ENCODE measurements at places on chromosomes 6 and 20.
A peak's percentile ranks its signal among the peaks of the same experiment; 100 is the strongest.

DNA sequence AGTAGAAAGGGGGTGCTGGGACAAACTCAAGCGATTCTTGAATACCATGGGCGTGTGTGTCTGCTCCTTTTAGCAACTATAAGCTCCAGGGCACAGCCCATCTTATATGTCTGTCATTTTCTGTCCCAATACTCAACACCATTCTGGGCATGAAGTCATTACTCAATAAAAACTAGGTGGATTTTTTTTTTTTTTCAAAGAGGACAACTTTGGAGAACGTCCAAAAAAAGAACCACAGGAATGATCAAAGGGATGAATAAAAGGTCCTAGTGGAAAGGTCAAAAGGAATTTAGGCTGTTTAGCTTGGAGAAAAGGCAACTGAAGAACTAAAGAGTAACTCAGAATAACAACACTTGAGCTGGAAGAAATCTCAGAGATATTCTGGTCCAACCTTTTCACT, 24.4 kb downstream of the UQCC1 start:
- peak; percentile 54 for DNase-seq

GRCh38 chr6:149750136-149750609, 632 bp downstream of the PCMT1 start:
- DNase-seq = peak; percentile 83

DNA sequence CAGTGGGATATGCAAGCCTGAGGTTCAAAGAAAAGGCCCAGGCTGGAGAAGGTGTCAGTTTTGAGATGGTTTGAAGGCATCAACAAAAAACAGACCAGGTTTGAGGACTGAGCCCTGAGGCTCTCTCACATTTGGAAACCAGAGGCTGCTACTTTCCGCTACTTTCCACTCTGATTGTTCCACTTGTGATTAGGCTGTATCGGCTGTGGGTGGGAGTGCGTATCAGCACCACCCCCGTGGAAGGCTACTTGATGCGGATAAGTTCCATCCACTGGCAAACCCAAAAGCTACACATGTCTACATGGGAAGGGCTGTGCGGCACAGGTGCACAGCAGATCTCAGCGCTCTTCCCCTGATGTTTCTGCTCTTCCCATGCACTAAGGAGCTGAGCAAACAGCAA, 198.7 kb downstream of the GMPR start:
- DNase-seq = no peak

DNA sequence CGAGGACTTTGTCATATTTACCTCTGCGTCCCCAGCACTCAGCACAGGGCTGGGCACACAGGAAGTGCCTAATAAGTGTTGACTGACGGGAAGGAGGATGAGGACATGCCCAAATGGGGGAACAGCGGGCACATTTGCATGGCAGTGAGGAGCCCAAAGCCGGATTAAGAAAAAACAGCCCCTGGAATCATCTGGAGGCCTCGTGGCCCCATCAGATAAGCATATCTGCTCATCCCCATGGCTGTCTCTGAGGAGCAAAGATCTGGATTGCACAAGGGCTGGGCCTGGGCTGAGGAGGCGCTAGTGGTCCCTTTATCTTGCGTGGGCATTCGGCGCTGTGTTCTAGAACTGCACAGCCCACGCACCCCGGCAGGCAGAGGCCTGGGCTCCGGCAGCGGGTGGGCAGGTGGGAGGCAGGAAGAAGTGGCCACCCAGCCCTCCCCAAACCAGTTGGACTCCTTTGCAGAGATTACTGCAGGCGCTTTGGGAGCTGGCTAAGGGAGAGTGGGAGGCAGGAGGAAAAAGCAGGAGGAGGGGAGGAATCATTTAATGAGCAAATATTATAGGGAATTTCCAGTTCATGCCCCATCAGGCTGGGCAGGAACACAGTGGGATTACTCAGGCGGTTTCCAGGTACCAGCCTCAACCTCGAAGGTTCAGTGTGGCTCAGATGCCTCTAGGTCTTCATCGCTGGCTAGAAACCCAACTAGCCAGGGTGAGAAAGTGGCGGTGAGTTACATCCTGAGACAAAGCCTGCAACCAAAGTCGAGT, 108.1 kb downstream of the CEBPB start:
- DNase-seq = no peak

DNA sequence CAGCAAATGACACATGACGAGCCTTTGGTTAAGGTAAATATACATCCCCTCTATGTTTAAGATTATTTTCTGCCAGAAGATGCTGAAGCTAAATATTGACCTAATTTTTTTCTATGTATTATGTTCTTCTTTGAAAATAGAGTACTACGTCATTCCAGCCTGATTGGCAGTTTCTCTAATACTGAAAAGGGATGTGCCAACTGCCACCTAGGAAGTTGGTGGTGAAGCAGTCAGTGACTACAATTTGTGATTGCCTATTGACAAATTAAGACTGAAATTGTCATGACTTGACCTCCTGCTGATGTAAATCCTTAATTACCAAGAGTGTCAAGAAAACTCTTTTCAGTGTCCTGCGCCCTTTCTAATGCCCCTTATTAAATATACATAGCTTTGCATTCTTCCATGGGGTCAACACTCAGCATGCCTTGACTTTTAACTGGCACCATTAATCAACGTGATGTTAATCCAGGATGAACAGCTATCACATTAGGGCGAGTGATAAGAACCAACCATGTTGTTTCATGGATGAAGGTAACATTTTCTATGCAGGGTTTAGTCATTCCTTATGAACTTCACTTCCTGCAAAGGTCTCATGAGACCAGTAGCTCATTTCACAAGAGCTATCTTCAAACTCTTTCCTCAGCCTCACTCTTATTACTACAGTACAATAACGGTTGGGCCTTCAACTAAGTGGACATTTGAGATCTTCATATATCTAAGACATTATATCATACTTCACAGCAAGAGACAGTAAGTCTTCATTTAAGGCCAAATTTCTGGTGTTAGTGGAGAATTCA, 22.5 kb upstream of the SGK1 start:
- peak; percentile 54 for DNase-seq

DNA sequence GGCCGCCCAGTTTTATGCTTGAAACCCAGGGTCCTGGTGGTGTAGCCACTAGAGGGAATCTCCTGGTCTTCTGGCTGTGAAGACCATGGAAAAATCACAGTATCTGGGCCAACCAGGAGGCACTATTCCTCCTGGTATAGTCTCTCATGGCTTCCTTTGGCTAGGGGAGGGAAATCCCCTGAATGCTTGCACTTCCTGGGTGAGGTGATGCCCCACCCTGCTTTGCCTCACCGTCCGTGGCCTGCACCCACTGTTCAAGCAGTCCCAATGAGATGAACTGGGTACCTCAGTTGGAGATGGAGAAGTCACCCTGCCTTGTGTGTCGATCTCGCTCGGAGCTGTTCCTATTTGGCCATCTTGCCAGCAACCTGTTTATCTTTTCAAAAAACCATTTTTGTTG, 10.1 kb upstream of the ZNF337 start:
- DNase-seq = no peak

- peak; percentile 42 for DNase-seq
Measured at GRCh38 chr6:40395066-40395697, 192.0 kb downstream of the LRFN2 start.

GRCh38 chr6:25463441-25463840, 184.3 kb downstream of the CARMIL1 start:
- DNase-seq = no peak

Measured in GM23248 (cell line).